Neural progenitor cell (in vitro differentiated cells): ENCODE measurements at places on chromosomes 4 and X. TPM values are rescaled to one million over a fixed set of nuclear protein-coding genes. Genes with fewer than 3 reads are reported as not detected.

DNA sequence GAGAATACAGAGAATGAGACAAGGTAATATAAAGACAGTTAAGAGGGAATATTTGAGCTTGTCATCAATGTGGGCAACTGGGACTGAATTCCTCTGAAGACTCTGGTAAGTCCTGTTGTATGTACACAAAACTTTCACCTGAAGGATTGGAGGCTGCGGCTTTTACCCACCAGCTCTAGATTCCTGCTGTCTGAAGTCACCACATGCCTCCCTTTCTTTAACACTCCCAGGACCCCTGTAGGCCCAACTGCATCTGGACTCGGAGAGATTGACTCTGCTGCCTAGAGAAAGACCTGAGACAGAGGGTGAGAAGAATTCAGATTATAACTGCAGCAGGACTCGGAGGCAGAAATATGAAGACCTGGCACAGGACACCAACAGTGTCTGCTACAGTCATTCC is 1048.0 kb downstream of the PDHA2 start:
- DNase-seq = peak; percentile 9

DNA sequence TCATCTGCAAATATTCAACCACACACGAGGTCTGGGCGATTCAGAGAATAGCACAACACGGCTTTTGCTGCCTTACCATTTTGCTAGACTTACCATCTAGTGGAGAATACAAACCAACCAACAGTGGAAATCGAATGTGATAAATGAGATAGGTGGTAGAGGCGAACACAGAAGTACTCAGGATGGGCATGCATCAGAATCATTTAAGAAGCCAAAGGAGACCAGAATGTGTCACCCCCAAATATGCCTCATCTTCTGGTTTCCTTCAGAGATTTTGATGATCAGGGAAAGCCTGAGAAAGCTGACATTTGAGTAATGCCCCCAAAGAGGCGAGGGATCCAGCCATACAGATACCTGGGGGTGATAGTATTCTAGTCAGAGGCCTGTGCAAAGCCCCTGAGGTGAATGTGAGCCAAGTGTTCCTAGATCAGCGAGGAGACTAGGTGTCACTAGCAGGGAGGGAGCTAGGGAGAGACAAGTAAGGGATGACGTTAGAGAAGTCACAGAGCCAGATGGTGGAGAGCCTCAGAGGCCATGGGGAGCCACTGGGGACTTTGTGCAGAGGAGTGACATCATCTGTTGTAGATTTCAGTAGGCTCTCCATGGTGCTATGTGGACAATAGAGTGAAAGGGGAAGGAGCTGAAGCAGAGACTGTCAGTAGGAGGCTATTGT is 1.7 kb downstream of the MTMR1 start:
- DNase-seq = peak; percentile 4

DNA sequence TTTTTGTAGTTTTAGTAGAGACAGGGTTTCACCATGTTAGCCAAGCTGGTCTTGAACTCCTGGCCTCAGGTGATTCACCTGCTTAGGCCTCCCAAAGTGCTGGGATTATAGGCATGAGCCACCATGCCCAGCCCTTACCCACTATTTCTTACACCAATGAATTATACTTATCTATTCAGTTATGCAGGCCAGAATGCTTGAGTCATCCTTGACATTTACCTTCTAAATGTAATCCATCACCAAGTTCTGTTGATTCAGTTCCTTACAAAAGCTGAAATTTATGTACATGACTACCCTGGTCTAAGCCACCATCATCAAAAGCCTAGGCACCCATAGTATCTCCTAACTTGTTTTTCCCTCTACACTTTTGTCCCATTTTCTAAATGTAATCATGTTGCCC is 585.7 kb downstream of the IL15 start:
- no peak for DNase-seq

DNA sequence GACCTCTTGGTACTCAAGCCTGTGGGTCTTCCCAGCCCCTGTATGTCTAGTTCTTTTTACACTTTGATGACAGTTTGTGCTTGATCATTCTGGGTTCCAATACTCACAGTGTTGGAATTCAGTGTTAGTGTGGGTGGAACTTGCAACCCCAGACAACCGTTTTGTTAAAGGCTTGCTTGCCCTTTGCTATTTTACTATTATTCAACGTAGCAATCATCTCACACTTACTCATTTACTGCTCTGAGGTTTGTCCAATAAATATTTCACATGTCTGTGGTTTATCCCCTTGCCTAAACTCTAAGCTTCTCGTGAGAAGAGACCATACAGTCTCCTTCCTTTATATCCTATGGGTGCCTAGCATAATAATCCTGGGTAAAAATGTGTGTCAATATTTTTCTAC is 15.3 kb downstream of the CCNG2 start:
- no peak for DNase-seq

GRCh38 chrX:37420756-37421155 is 71.6 kb downstream of the PRRG1 start:
- DNase-seq = no peak

- no peak for DNase-seq
These were observed 160.4 kb downstream of the SLIT2 start for GRCh38 chr4:20412072-20412471.

- peak; percentile 62 for DNase-seq
These were observed 13.9 kb downstream of the TMEM165 start for GRCh38 chr4:55409468-55410171.

DNA sequence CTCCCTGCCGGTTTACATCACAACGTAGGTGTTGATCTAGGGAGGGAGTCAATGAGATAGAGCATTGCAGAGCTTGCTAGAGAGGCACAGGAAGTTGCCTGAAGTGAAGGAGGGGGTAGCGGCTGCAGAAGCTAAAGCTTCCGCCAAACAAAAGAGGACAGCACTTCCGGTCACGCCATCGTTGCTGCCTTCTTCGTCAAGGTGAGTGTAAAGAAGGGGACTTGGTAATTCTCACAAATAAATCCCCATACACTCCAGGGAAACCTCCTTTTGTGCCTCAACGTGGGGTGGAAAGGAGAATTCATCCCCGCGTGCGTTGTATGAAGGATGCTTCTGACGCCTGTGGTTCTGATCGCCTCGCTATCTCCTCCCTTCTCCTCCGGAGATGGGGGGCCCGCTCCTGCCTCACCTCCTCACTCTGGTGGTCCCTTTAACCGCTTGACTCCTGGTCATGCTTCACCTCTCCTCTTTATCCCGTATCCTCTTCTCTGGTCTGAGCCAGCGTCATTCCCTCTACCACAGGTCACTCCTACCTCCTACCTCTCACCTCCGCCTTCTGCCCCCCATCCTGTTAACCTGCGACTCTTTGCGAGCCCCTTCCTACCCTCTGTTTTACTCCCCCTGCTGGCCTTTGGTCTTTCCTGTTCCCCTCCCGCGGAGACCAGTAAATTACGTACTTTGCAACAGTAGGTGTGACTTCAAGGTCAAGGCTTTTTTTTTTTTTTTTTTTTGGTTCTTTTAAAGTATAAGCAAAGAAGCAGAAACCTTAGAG is 59.9 kb downstream of the GSPT2 start:
- peak; percentile 57 for DNase-seq

DNA sequence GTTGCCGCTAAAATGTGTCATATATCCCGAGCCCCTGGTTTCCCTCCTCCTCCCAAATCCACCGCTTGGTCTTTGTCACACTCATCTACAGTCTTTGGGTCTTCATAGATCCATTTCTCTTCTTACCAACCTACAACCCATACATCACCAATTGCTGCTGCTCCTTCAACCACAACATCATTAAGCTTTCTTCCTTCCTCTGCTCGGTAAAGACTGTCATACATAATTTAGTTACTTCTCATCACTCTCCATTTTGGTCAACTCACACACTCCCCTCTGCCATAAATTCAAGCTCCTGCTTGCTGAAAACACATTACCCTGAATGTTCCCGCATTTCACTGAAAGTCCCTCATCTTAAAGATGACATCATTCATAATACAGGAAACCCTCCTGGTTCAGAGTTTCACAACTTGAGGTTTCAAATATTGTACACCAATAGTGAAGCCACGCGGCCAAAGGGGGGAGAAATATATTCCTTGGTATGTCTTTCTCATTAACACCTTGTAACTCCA is 1.7 kb upstream of the DCTD start:
- DNase-seq = no peak

DNA sequence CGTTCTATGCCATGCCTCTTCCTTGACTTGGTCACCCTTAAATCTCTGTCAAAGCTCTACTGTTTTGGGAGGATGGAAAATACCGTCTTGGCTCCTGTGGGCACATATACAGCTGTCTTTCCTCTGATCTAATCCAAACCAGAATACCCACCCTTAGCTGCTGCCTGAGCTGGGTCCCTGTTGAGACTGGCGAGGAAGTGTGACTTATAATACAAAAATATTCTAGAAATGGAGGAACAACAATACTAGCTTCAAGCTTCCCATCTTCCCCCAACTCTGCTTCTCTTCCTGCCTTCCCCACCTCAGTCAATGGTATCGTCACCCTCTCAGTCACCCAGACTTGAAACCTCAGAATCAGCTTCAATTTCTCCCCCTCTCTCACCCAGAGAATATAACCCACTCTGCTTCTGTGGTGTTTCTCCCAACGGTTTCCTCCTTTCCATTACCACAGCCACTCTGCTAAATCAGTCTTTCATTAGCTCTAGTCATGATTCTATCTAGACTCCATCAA is 599 bp upstream of the IL2RG start:
- DNase-seq = no peak

- no peak for DNase-seq
These were observed 247.0 kb downstream of the C4orf33 start for GRCh38 chr4:129342819-129343408.

GPR173 gene
- 6.3 and 13.2 TPM in 2 replicates for total RNA-seq

MMAA gene
- 2.0 and 2.3 TPM in 2 replicates for total RNA-seq

LNX1 gene
- total RNA-seq = 0.34 and 0.43 TPM in 2 replicates

- DNase-seq = no peak
These were observed 1.4 kb upstream of the RHOH start for GRCh38 chr4:40195182-40196177.

- DNase-seq = peak; percentile 64
These were observed 4.8 kb upstream of the CXCL13 start for GRCh38 chr4:77600521-77601451.

DNA sequence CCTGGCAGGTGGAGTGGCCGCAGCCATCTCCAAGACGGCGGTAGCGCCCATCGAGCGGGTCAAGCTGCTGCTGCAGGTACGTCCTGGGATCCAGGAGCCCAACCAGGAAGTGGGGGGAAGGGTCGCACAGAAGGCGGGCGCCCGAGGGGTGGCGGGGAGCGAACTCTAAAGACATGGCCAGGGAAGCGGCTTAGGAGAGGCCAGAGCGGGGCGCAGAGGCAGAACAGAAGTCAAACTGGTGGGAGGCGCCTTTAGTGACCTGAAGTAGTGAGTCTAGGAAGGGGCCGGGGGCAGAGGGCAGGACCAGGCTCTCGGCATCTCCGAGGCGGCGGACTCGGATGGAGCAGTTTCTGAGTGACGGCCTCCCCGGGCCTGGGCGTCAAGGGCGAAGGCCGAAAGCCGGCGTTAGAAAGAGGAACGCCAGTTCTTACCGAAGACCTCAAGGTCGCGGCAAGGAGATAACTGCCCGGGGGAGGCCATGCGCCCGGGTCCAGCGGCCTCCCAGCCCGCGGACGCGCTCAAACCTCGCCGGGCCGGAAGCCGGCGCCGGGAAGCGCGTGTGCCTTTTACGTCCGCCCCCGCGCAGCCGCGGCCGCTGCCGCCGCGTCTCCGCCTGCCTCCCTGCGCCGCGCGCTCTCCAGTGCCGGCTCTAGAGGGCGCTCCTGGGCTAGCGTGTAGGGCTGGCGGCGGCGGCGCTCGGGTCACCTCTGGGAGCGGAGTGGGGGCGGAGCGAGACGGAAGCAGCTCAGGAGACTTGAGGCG is 488 bp downstream of the SLC25A5 start:
- DNase-seq = peak; percentile 91

MAGEA6 gene
- not detected in 2 replicates for total RNA-seq

GABRG1 gene
- total RNA-seq = not detected in 2 replicates

DNA sequence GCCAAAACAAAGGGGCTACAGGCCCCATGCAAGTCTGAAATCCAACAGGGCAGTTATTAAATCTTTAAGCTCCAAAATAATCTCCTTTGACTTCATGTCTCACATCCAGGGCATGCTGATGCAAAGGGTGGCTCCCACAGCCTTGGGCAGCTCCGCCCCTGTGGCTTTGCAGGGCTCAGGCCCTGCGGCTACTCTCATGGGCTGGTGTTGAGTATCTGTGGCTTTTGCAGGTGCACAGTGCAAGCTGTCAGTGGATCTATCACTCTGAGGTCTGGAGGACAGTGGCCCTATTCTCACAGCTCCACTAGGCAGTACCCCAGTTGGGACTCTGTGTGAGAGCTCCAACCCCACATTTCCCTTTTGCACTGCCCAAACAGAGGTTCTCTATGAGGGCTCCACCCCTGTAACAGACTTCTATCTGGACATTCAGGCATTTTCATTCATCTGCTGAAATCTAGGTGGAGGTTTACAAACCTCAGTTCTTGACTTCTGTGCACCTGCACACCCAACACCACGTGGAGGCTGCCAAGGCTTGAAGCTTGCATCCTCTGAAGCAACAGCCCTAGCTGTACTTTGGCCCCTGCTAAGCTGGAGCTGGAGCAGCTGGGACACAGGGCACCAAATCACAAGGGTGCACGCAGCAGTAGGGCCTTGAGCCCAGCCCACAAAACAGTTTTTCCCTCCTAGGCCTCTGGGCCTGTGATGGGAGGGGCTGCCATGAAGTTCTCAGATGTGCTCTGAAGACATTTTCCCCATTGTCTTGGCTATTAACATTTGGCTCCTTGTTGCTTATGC is 154.8 kb upstream of the PDE5A start:
- no peak for DNase-seq

DNA sequence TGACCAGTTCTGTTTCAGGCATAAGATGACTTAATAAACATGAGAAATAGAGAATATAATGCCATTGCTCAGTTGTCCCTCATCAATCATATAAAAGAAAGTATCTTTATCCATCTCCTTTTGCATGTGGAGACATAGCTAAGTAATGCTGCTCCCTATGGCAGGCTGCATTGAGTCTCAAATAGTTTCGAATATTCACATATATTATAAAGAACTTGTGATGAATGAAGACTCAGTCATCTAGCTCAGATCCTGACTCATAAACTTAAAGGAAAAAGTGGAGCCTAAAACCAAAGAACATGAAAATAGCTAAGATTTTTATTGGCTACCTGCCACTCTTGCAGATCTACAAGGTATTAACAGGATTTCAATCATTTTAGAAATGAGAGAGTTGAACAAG is 11.7 kb upstream of the TLL1 start:
- no peak for DNase-seq

GRCh38 chrX:108022491-108023089 is 22.3 kb upstream of the VSIG1 start:
- DNase-seq = no peak

DMRTC1B gene
- 0.34 TPM in 1 of 2 replicates, not detected in the other for total RNA-seq

DNA sequence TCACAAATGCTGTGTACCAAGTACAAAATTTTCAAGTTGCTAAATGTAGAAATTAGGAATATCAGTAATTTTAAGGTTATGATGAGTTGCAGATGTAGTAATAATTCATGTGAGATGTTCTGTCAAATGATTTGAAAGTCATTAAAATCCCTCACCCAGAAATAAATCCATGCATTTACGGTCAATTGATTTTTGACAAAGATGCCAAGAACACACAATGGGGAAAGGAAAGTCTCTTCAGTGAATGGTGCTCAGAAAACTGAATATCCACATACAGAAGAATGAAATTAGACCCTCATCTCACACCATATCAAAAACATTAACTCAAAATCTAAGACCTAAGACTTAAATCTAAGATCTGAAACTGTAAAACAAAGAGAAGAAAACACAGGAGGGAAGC is 12.9 kb upstream of the BMPR1B start:
- no peak for DNase-seq

ITIH6 gene
- total RNA-seq = 0.03 TPM in 1 of 2 replicates, not detected in the other
